ENCODE measurements at places on chromosomes 1 and 21.

GRCh38 chr1:205108464-205108863, 13.3 kb downstream of the RBBP5 start:
- DNase-seq: no peak

- DNase-seq: no peak
These were observed 579.3 kb upstream of the ADGRL4 start for GRCh38 chr1:79585801-79586200.

- DNase-seq: no peak
These were observed 167.8 kb downstream of the PIGK start for GRCh38 chr1:77051425-77051824.

- DNase-seq: no peak
These were observed 25.0 kb downstream of the MTARC1 start for GRCh38 chr1:220811695-220812094.

DNA sequence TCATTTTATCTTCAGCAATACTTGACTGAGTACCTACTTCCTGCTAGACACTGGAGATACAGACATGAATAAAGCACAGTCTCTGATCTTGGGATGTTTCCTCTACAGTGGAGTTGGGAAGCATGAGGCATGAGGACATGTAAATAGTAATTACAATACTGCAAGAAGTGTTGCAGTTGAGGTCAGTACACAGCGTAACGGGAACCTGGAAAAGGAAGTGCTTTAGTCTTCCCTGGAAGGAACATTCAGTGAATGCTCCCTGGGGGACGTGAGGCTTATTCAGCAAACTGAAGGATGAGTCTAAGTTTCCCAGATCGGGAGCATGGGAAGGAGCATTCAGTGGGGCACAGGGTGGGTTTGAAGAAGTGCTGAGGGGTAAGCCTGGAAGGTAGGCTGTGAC, 112.4 kb downstream of the PIK3R3 start:
- DNase-seq: no peak

- DNase-seq: no peak
These were observed 56.9 kb downstream of the MIER1 start for GRCh38 chr1:66981679-66982078.

DNA sequence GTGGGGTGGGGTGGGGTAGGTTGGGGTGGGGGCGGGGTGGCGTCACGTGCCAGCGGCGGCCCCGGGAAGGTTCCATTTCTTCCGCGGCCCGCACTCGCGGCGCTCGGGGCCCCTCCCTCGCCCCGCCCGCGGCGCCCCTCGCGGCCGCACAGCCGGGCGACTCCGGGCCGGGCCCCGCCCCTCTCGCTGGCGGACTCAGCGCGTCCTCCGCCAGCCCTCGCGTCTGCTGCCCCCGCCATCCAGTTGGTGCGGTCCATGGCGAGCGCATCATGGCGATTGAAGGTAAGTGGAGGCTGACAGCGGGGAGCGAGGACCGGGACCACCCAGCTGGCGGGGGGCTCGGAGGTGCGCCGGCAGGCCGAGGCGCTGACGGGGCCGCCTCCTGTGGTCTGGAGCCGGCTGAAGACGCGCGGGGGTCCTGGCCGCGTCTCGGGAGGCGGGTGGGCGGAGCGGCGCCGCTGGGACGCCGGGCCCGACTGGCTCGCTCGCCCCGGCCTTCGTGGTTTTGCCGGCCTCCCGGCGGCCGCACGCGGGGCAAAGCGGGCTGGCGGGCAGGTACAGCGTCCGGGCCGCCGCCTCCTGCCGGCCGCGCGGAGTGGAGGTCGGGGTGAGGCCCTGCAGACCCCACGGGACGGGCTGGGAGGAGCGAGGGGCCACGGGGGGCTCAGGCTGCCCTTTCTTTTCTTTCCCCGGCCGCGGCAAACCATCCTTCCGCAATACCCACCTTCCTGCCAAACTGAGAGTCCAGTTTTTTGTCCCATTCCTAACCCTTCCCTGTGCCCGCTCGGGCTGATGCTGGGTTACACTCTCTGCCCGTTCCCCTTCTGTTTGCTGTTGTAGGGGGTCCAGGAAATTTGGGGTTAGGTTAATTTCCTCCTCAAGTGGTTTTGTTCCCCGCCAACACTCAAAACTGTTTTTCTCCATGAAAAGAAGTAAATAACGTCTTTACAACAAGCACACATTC, at the start of gene SYT14:
Gene SYT14, plus strand, starts transcription at position 222 of the 964 bp plus-strand sequence. Its CDS starts 48 bp downstream, at position 270.
- DNase-seq: no peak

DNA sequence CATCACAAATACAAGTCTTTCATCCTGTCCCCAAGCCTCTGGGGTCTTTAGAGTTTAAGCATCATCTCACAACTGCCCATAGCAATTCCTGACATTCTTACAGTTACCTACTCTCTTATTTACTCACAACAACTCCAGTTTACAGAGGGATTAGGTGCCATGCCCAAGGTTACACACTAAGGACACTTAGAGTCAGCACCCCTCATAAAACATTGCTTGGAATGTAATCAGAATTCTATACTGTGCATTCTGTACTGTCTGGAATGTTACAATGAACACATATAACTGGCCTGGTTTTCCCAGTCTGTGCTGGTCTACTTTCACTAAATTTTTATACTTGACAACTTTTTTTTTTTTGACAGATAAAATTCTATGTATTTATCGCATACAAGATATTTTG, 14.5 kb upstream of the RBM15 start:
- DNase-seq: no peak

GRCh38 chr1:19921310-19921709, 2.1 kb downstream of the PLA2G2E start:
- DNase-seq: no peak

DNA sequence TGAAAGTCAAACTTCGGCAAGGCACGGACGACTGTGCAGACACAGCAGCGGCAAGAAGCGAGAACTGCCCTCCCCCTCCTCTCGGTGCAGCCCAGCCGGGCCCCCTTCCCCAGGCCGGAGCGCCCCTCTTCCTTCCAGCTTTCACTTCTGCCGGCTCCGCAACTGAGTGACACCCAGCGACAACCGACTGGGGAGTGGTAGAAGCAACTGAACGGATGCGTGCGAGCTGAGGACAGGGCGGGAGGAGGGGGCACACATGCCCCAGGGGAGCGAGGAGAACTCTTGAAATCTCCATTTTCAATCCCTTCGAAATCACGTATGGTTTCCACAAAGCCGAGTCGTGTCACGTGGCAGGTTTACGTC, 146.6 kb downstream of the PGBD5 start:
- DNase-seq: no peak

- DNase-seq: peak; percentile 34
These were observed 23.0 kb downstream of the RUNX1 start for GRCh38 chr21:35026153-35026500.

GRCh38 chr1:16090076-16090826, 16.8 kb upstream of the FAM131C start:
- no peak for DNase-seq

GRCh38 chr1:221366495-221367110, 375.3 kb downstream of the DUSP10 start:
- DNase-seq: peak; percentile 4

GRCh38 chr1:233671286-233671685, 57.4 kb downstream of the KCNK1 start:
- no peak for DNase-seq

- DNase-seq: no peak
These were observed 4.9 kb downstream of the RAB25 start for GRCh38 chr1:156065871-156066270.

DNA sequence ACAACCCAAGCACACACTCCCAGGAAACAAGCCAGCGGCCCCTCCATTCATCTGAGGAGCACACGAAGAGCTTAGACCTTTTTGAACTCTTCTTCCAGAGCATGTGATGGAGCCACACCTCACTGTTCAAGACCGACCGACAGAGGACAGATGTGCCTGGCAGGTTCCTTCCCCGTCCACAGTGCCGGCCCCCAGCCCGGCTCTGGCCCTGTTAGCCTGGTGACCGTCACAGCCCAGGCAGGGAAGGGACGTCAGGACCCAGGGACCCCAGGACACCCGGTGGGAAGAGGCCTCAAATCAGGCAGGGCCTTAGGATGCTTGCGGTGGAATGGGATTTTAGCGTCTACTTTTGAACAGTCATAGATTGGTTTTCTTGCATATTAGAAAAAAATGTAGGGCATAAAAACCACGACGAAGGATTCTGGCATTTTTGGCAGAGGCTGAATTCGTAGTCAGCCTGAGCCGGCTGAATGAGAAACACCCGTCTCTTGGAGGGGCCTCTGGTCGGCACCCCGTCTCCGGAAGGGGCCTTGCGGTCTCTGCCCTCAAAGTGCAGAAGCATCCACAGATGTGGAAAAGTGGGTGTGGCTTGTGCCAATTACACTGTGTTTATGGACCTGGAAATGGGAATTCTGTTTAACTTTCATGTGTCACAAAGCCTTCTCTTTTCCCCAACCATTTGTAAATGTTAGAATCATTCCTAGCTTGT, 79.3 kb downstream of the SIK1 start:
- DNase-seq: no peak

GRCh38 chr1:98452162-98452561, 209.4 kb upstream of the SNX7 start:
- no peak for DNase-seq

DNA sequence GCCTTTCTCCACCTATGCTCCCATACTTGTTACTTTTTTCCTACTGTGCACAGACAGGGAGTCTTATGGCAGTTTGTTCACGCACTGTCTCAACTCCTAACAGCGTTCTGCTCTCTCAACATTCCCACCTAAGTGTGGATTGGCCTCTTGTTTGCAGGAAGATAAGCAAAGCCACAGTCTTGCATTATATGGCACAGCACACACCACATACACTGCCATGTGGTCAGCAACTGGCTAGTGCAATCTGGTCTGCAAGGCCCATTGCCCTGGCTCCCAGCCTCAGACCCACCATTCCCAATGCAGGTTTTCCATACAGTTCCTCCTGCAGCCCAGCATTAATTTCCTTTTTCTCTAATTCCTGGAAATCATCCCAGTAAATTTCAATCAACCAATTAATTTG, 38.3 kb upstream of the LAMC2 start:
- no peak for DNase-seq

DNA sequence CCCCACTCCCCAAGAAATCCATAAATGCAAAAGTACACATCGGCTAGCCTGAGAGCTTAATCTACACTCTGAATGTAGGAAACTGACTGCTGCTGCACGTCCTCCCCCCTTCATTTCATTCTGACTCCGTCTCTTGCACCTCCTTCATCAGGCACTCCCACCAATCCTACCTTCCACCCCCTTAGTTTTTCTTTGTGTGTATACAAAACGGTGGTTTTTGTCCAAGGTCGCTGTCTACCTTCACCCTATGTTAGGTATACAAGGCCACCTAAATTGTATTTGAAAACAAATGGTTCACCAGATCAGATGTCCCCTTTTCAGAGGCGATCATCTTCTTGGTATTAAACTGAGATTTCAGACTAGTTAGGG, 1.9 kb downstream of the WDR26 start:
- no peak for DNase-seq

DNA sequence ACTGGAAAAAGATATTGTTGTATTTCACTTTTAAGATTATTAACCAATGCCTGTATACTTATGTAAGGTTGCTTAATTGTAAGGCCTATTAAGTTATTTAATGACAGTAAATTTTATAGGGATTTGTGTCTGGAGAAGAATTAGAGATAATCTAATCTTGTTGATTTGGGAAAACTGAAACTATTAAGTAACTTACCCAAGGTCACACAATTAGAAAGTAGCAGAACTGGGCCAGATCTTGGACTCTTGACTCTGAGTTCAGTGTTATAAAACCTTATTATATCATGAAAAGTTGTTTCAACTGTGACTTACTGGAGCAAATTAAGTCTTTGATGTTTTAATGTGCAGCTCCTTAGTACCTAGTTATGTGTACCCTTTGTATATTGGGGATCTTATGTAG, 38.5 kb downstream of the CAMTA1 start:
- DNase-seq: no peak

- DNase-seq: no peak
These were observed 32.9 kb downstream of the CLIC6 start for GRCh38 chr21:34701726-34702125.

GRCh38 chr21:42113926-42114409, 42.9 kb downstream of the UMODL1 start:
- peak; percentile 59 for DNase-seq

DNA sequence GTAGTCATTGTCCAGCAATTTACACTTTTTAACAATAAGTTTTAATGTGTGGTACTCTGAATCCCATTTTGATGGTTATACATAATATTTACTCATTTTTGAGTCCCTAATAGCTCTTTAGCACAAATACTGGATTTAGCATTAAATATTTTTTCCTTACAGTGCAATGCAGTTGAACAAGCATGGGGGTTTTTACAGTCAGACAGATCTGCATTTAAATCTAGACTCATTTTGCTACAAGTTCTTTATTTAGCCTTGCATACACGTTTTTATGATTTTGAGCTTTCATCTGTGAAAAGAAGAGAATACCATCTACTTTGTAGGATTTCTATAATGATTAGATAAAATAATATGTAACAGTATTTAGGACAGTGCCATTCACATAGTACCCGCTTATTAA, 44.0 kb downstream of the PTPRC start:
- no peak for DNase-seq

DNA sequence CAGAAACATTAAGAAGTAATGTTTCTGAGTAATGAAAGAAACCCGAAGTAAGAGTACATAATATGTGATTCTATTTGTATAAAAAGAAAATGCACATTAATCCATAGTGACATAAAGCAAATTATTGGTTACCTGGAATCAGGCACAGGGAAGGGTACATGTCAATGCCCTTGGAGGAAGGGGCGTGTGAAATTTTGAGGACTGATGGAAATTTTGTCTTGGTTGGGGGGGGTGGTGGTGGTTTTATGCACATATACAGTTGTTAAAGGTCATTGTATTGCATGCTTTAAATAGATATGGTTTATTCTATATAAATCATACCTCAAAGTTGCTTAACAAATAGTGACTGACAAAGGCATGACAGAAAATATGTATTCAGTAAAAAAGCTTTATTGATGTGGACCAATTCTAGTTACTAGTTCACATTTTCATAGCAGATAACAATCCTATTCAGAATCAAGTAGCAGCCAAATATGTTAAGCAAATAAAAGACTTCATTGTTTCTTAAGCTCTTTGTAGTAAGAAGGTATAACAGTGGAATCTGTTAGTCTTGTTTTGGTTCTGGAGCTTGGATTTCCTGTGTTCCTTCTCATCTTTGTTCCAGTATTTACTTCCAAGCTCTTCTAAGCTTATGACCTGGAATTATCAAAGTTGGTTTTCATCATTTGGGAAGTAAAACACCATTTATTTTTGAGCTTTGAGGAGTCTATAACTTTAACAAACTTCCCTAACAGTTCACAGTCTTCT, 15.1 kb downstream of the BACH1 start:
- DNase-seq: no peak

- no peak for DNase-seq
These were observed 133.7 kb downstream of the PTPN14 start for GRCh38 chr1:214417545-214418210.

DNA sequence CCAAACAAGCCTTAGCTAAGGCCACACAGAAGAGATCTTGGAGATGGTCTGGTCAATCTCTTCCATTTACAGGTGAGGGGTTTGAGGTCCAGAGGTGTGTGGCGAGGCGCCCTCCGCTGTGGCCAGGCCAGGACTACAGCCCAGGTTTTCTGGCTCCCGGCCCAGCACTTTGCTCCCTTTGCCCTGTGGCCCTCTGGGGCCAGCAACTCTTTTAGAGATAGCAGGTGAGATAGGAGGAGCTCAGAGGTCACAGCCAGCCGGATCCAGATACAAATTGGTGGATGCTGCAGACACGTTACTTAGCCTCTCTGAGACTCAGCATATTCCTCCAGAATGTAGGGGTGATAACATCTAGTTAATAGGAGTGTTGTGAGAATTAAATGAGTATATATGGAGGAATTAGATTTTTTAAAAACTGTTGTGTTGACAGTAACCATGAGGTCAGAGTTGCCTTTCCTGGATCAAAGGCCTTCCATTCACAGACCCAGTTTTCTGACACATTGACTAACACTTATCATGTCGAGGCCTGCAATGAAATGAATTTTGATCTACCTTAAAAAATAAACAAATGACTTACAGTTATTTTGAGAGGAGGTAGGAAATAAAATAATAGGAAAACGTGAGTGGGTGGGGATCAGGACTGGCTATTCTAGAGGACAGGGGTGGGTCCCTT, 16.6 kb downstream of the TEX35 start:
- DNase-seq: no peak

Data from HL-60 (cell line).